ENCODE measurements at places on chromosomes 1 and 21.
A peak's percentile ranks its signal among the peaks of the same experiment; 100 is the strongest.

DNA sequence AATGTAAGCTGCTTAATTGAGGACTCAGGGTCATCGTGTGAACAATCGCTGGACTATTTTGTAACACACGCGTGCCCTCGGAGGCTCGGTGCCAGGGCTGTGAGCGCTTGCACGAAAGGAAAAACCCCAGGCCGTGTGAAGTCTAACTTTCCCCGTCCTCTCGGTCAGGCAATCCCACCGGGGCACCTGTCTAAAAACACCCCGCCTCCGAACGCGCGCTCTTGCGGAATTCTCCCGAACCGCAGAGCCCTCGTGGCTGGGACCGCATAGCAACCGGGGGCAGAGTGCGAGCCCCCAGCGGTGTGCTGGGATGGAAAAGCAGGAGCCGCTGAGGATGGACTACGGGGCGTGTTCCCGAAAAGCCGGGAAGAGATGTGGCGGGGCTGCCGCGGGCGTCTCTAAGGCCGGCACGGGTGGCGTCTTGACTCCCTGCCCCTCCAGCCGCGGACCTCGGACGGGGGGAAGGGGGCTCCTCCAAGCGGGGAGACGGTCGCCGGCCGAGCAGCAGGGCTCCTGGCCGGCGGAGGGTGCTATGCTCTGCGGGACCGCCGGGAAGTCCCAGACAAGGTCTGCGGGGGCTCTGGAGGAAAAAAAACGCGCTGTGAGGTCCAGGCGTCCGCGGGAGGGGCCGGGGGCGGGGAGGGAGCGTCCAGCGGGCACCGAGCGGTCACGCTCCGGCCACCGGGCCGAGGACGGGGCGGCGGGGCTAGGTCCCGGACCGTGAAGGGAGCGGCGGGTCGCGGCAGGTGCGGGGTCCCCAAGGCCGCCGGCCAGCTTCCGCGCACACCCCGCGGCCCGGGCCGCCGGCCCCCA lies 936 bp downstream of the ZBTB21 start:
- DNase-seq: peak; percentile 73

DNA sequence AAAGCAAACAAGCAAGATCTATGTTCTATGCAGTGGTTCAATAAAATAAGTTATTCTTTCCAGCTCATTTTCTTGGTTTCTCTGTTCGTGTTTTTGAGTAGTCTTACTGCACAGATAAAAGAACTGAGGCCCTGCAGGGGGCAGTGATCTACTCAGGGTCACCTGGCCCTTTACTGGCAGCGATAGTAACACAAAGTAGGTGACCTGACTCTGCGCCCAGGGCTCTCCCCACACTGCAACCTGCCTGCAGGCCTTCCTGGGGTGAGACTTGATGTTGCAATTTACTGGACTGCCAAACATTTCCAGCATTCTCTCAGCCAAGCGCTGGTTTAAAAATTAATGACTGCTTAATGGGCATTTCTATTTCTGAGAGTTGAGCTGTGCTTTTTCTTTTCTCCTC lies 110.3 kb downstream of the HUNK start:
- DNase-seq: no peak

GRCh38 chr21:43015906-43016540 lies 41.7 kb downstream of the PKNOX1 start:
- no peak for DNase-seq

GRCh38 chr1:174060090-174060489 lies 37.9 kb upstream of the RC3H1 start:
- DNase-seq: no peak

DNA sequence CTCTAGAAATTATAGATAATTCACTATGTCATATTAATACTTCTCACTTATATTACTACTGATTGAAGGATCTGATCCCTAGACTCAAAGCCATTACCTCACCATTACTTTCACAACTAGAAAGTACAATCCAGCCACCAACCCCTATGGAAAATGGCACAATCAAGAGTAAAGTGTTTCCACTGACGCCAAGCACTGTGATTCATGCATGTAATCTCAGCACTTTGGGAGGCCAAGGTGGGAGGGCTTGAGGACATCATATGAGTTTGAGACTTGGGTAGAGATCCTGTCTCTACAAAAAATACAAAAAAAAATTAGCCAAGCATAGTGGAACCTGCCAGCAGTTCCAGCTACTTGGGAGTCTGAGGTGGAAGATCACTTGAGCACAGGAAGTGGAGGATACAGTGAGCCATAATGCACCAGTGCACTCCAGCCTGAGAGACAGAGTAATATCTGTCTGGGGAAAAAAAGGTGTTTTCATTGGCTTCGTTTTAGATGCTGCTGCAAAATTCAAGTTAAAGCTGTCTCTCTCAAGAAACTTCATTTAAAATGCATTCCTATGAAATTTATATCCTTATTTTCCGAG lies 126.5 kb downstream of the AKT3 start:
- DNase-seq: no peak

- no peak for DNase-seq
Measured at GRCh38 chr1:243977094-243977493, 74.0 kb upstream of the ZBTB18 start.

DNA sequence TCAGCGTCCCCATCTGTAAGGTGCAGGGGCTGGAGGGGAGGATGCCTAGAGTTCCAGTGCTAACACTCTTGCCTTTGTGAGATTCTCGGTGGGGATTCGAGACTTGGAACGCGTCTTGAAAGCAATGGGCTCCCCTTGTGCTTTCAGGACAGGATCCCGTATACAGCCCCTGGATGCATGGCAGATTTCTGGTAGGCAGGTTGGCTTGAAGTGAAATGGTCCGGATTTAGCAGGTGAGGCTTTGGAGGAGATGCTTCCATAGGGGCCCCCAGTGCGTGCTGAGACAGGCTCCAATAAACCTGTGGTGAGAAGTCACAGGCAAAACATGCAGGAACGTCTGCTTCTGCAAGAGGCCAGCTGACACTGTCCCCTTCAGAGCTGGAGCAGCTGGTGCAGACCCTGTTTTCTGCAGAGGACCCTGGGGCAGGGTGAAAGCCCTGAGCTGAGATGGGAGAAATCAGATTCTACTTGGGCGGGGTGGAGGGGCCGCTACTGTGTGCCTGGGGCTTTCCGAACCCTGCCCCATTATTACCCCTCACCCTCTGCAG lies 270.4 kb downstream of the PTPRU start:
- no peak for DNase-seq

All from stimulated activated CD4-positive, alpha-beta T cell treated with anti-CD3 and anti-CD28 coated beads, Interleukin-4, amount 100 ng/mL, for 1 hour (primary cell).